Smooth muscle cell of trachea (primary cell): ENCODE measurements at places on chromosomes 1 and 21. TPM values are rescaled to one million over a fixed set of nuclear protein-coding genes. Genes with fewer than 3 reads are reported as not detected.

Gene GBP7
- total RNA-seq: not detected in 2 replicates

Gene NCF2
- 0.15 and 0.50 TPM in 2 replicates for total RNA-seq

Gene ZNF691
- total RNA-seq: 10.5 and 12.7 TPM in 2 replicates

Gene OLIG2
- total RNA-seq: not detected in 2 replicates

Gene LCE3E
- total RNA-seq: not detected in 2 replicates

Gene CLCA4
- not detected in 2 replicates for total RNA-seq

Gene SLC30A2
- not detected in 2 replicates for total RNA-seq
